ENCODE measurements at places on chromosomes 16 and 17.

- DNase-seq = no peak
Measured at GRCh38 chr16:23163921-23164320, 14.7 kb upstream of the USP31 start.

DNA sequence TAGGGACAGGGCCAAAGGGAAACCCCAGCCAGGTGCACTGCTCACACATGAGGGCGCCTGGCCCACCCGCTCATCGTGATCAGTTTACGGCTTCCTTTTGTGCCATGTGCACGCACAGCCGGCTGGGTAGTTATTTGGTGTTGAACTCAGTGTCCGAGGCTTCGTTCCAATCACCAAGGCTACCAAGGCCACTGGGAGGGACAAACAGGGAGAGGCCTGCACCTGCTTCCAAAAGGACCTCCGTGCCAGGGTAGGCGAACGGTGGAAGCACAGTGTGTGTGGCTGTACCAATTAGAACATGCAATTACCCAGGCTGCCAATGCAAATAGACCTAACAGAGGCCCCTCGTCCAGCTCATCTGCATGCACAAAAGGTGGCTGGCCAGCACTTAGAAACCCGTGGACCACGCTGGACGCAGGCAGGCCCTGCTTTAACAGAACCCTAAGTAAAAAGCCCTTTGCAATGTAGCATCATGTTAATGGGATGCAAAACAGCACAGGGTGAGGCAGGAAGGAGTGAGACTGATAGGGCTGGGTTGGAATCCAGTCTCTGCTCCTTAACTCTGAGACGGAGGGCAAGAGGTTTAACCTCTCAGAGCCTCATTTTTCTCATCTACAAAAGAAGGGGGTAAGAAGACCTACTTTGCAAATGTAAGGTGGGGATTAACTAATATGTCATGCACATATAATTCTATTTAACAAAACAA is 204.0 kb downstream of the XYLT1 start:
- DNase-seq = no peak

GRCh38 chr17:32148351-32148750 is 6.0 kb downstream of the RHOT1 start:
- no peak for DNase-seq

- no peak for DNase-seq
Measured at GRCh38 chr16:73420244-73420643, 372.3 kb upstream of the ZFHX3 start.

- DNase-seq = no peak
Measured at GRCh38 chr16:79325226-79325945, 275.2 kb downstream of the MAF start.

DNA sequence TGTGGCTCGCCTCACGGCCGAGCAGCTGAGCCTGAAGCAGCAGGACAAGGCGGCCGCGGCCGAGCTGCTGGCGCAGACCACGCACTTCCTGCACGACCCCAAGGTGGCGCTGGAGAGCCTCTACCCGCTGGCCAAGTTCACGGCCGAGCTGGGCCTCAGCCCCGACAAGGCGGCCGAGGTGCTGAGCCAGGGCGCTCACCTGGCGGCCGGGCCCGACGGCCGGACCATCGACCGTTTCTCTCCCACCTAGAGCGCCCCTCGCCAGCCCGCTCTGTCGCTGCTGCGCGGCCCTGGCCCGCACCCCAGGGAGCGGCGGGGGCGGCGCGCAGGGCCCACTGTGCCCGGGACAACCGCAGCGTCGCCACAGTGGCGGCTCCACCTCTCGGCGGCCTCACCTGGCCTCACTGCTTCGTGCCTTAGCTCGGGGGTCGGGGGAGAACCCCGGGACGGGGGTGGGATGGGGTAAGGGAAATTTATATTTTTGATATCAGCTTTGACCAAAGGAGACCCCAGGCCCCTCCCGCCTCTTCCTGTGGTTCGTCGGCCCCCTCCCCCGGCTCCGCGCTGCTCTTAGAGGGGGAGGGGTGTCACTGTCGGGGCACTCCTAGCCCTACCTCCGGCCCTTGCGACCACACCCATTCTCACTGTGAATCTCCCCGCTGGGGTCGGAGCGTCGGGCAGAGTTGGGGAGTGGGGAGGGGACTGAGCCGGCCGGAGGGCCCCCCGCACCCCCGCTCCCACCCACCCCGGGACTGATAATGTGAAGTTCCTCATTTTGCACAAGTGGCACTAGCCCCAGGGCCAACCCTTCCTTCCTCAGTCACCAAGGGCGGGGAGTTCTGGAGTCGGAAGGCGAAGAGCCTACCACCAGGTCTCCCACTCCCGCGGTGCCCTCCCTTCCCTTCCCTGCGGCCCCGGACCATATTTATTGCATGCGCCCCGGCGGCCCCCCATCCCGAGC is 4.0 kb downstream of the HIC1 start:
- DNase-seq = no peak

DNA sequence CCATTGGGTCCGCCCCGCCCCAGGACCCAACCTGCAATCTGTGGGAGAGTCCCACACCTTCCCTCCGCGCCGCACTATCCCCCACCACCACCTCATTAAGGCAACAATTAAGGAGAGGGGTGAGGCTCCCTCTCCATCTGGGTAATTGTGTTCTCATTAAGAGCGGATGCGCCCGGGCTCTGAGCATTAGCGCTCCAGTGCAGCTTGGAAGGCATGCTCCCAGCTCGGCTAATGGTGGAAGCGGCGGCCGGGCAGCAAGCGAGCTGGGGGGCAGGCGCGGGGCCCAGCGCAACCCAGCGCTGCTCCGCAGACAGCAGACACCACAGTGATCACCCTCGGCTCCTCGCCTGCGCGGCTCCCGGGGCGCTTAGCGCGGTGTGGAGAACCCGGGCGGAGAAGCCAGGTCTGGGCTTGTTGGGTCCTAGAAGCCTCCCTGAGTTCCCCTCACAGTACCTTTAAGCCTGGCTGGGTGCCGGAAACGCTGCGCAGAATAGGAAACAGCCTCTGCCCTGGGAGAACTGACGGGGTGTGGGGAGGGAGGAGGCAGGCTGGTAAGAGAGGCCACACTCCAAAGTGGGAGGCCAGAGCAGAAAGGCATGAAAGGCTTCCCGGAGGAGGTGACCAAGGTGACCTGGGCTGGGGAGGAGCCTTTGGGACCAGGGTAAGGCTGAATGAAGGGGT is 6.4 kb downstream of the CBLN1 start:
- no peak for DNase-seq

- DNase-seq = no peak
Measured at GRCh38 chr17:9138161-9138717, 116.9 kb downstream of the NTN1 start.

- no peak for DNase-seq
Measured at GRCh38 chr17:9817086-9817485, 4.8 kb downstream of the GSG1L2 start.

- no peak for DNase-seq
Measured at GRCh38 chr16:86576591-86577313, 1.6 kb upstream of the FOXL1 start.

- no peak for DNase-seq
Measured at GRCh38 chr17:40936976-40937375, 470 bp downstream of the KRT23 start.

DNA sequence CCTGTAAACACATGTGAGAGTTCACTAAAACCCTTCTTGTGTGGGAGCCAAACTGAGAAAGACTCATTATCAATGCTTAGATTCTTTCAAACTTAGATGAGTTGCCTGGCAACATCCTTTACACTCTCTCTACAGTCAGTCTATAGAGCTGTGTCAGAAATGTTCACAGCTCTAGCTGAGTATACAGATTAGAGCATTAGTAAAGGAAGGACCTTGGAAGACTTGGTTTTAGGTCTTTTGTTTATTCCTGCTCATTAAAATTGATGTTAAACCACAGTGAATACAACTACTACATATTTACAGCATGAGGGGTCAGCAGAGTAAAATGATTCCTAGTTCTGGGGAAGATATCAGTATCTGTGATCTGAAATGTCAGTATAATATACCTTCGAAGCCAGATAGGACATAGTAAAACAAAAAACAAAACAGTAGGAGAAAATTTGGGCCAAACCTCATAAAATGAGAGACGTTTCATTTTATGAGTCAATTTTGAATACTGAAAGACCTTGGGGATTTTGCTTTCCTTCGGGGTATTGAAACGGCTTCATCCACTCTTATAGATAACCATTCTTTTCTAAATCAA is 186.0 kb downstream of the TANC2 start:
- no peak for DNase-seq

DNA sequence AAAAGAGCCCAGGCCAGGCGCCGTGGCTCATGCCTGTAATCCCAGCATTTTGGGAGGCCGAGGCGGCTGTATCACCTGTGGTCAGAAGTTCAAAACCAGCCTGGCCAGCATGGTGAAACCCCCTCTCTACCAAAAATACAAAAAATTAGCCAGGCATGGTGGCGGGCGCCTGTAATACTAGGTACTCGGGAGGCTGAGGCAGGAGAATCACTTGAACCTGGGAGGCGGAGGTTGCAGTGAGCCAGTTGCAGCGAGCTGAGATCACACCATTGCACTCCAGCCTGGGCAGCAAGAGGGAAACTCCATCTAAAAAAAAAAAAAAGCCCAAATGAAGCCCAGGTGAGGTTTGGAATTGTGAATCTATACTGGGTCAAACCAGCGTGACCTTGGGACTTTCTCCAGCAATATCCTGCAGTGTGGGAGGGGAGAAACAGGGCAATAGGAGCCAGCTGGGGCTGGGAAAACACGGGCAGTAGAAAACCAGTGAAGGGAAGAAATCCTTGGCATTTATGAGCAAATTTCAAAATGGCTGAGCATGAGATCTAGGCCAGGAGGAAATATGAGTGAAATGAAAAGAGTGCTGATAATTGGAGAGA is 8.2 kb upstream of the DHX8 start:
- DNase-seq = no peak

- no peak for DNase-seq
Measured at GRCh38 chr17:72399608-72400487, 279.0 kb downstream of the SOX9 start.

GRCh38 chr17:42508426-42509165 is 27.4 kb upstream of the NAGLU start:
- DNase-seq = no peak

GRCh38 chr17:62085511-62086408 is 20.7 kb upstream of the MED13 start:
- DNase-seq = no peak

GRCh38 chr16:89315791-89316581 is 98.5 kb downstream of the ZNF778 start:
- DNase-seq = peak; percentile 48

DNA sequence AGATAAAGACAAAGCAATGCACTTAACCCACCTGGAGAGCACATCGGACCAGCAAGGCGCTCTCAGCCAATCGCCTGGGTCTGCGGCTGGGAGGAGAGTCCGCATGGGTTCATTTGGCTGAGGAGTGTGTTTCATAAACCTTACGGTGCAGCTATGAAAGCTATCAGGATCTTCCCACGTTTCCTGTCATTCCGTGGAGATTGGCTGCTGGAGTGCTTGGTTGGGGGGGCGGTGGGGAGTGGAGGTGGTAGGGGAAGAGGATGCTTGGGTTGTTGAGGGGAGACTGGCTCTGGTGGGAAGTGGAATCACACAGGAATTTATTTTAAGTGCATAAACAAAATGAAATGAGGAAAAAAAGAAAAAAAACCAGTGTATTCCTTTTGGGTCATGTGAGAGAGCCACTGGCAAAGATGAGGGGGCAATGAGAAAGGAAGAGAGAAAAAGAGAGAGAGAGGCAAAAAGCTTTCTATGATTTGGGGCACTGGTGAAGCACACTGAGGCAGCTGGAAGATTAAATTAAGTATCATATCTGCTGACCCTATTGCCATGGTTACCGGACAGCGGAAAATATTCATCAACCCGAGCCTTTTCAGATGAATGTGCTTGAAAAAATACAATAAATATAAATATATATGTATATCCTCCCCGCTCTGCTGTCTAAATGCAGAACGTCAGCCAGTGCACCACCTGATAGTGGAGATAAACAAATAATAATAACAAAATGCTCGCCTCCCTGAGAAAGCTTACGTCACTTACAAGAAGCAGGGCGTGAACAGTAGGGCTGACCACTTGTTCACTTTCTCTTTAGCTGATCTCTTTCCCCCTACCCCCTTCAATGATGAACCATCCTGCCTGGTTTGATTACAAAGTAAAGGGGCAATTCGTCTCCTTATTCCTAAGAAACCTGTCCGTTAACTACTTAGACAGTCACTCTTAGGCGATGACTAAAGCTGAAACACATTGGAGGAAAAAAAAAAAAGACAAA is 457.0 kb upstream of the ZFHX3 start:
- no peak for DNase-seq

GRCh38 chr17:2374549-2375285 is 26.1 kb downstream of the MNT start:
- no peak for DNase-seq

DNA sequence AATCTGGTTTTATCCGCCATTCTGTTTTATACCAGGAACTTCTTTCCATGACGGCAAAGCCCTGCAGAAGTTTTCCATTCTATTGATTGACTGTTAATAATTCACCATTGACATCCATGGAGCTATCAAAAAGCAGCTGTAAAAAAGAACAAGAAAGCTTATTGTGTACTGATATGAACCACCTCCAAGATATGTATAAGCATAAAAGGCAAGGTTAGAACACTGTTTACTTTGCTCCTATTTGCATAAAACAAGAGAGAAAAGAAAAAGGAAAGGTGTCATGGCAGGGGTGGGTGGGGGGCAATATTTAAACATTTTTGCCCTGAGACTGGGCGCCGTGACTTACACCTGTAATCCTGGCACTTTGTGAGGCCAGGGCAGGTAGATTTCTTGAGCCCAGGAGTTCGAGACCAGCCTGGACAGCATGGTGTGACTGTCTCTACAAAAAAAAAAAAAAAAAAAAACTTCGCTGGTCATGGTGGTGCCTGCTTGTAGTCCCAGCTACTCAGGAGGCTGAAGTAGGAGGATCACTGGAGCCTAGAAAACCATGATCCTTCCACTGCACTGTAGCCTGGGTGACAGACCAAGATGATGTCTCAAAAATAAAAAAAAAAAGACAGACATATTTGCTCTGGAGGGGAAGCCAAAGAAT is 52.5 kb downstream of the TMEM114 start:
- no peak for DNase-seq

DNA sequence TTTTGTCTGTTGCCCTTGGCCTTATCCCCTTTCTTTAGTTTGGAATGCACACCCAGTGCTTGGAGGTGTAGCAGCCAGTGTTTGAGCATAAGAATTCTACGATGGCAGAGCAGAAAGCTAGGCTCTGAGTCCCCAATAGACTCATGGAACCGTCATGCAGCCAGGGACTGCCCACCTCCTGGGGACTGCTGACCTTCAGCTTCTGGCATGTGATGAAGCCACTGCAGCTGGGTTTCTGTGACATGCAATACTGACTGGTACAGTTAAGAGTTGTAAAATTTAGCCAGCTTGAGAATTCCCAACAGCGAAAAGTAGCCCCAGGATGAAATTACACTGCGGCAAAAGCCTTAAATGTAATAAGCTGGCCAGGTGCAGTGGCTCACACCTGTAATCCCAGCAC is 9.0 kb upstream of the MAP3K14 start:
- no peak for DNase-seq

GRCh38 chr17:75087558-75088453 is at the start of gene SLC16A5:
SLC16A5 (plus strand) TSS chr17:75087954; CDS start chr17:75093637, 5,683 bp downstream.
- DNase-seq = no peak

GRCh38 chr17:68328676-68329075 is 37.4 kb downstream of the ARSG start:
- no peak for DNase-seq

GRCh38 chr17:30549864-30550511 is 72.8 kb downstream of the GOSR1 start:
- DNase-seq = no peak

GRCh38 chr16:67105881-67106280 is 3.9 kb upstream of the PHAF1 start:
- no peak for DNase-seq
